Sciatic nerve (tissue), 2 donors: ENCODE measurements at places on chromosomes 2 and 18. TPM values are rescaled to one million over a fixed set of nuclear protein-coding genes. Genes with fewer than 3 reads are reported as not detected.

DNA sequence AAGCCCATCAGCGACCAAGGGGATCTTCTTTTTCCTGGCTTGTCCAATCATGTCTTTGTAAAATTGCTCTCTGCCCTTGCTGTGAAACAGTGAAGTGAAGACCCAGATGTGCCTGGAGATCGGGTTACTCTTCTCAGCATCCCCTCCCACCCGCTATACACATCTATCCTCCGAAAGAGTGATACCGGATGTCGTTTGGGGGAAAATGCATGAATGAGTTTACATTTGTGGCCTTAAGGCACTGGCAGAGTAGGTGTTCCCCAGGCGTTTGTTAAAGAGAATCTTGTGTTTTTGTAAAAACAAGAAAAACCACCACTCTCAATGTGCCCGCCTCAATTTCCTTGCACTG lies 528.3 kb downstream of the CMPK2 start:
- no peak for DNase-seq

GRCh38 chr18:46950064-46950656 lies 32.8 kb downstream of the KATNAL2 start:
- DNase-seq = no peak

GRCh38 chr18:40810372-40810771 lies 1144.7 kb upstream of the PIK3C3 start:
- DNase-seq = no peak

DNA sequence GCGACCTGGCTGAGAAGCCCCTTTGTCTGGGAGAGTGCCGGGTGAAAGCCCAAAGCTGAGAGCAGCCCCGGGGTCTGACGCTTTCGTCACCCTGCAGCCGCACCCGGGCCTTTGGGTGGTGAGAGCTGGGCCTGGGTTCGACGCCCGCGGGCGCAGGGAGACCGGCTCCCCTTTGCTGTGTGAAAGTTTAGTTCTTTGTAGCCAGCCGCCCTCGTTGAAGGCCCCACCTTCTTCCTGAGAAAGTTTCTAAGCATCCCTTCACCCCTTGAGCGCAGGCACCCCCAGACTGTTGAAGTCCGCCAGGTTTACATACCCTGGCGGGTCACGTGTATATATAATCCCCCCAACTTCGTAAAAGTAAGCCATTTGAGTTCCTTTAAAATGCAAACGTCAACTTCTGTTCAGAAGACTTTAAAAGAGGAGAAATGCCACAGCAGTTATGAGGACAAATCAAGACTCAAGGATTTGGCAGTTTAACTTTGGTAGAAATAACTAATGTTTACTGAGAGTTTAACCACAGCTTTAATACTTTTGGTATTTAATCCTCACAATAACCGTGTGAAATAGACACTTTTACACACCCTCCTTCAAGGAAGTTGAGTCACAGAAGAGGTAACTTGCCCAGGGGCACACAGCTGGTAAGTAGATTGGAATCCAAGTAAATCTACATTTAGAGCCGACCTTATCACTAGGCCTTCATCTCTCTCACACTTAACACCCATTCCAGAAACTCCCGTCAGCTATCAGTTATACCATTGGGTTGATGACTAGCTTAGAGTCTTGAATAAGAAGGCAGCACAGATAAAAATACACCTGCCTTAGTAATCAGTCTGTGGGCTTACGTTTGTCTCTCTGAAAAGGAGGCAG lies 1.1 kb upstream of the MBOAT2 start:
- no peak for DNase-seq

- DNase-seq = no peak
Observed at GRCh38 chr2:15890936-15891905, 49.1 kb upstream of the MYCN start.

DNA sequence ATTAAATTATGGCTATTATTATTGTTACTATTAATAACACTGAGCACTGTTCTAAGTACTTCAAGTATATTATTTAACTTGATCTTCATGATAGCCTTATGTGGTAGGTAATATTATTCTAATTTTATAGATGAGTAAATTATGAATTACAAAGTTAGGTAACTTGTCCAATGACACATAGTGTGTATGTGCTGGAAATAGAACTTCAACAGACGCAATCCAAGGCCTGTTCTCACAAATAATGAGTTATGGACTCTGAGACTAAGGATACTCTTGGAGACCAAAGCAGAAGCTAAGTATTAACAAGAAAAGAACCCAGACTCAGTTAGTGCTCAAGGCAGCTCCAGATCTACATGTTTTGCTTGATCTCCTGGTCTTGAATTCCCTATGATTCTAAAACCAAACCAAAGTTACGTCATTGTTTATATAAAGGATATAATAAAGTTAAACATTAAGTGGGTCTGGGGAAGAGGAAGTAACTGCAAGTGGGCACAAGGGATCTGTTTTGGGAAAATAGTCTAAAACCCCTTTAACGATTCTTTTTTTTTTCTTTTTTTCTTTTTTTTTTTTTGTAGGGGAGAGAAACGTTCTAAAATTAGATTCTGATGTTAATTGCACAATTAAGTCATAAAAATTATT lies 211.3 kb downstream of the ERBB4 start:
- DNase-seq = no peak

The GALNT5 gene
- 0.80 TPM for total RNA-seq

DNA sequence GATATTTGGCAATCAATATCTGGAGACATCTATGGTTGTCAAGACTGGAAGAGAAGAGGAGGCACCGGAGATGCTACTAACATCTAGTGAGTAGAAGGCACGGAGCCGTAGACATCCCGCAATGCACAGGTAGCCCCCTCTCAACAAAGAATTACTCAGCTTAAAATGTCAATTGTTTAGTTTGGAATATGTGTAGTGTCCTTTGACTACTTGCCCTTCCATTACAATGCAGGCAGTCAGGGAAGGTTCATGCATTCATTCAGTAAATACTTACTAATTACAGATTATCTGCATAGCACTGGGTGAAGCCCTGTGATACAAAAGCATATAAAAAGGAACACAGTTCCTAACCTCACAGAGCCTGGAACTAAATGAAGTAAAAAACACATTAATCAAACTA lies 294.0 kb downstream of the RIT2 start:
- DNase-seq = no peak
